ENCODE measurements at places on chromosomes 4 and X.

- no peak for DNase-seq
Observed at GRCh38 chr4:99382745-99383360, 30.3 kb upstream of the ADH1C start.

- DNase-seq, result no peak
Observed at GRCh38 chrX:96688789-96689188, 4.1 kb downstream of the DIAPH2 start.

GRCh38 chr4:10421344-10422055 is 35.7 kb downstream of the ZNF518B start:
- DNase-seq, result no peak

GRCh38 chr4:162485486-162485885 is 321.7 kb upstream of the FSTL5 start:
- no peak for DNase-seq

- no peak for DNase-seq
Observed at GRCh38 chrX:17459661-17460060, 84.7 kb downstream of the NHS start.

DNA sequence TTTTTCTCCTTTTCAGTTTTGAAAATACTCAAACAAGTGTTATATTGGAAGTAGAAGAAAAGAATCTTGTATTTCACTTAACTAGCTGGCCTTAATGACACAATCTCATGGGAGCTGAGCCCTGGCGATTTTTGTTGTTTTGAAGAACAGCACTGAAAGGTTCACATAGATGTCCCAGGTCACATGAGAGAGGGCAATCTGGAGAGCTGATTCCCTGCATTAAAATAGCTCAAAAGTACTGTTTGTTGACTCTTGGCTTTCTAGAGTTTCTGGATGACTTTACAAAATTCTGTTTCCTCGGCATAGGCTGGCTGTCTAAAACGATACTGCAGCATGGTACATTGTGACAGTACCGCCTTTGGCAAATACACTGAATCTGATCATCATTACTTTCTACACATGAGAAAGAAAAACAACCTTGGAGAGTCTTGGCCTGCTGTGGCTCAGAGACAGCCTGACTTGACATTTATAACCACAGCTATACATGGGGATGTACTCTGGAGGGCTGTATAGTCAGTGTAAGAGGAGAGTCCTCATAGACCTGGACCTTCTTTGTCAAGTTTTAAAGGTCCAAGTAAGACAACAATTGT is 119.8 kb upstream of the PDLIM3 start:
- no peak for DNase-seq

DNA sequence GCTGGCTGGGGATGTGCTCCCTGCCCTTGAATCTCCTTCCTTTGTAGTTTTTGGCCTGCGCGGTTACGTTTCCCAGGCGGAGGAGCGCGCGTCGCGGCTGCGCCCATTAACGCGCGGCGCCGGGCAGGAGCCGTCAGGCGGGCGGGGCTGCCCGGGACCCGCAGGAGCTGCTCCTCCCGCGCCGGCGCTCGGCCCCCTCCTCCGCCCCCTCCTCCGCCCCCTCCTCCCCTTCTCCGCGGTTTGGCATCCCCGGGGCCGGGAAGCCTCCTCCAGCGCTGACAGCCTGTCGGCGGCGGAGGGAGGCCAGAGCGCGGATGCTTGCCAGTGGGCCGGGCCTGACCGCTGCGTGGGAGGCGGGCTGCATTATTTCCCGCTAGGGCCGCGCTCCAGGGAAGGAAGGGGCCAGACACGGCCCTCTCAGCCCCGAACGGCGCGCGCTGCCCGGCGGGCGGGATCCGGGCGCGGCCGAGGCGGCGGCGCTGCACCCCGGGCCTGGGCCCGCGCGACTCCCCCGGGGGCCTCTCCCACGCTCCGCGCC is at the start of gene DCLK2:
Gene DCLK2 (plus strand): TSS at position 405 of the 538 bp plus-strand sequence. CDS start 583 bp downstream, outside the sequence.
- DNase-seq, result peak; percentile 35

DNA sequence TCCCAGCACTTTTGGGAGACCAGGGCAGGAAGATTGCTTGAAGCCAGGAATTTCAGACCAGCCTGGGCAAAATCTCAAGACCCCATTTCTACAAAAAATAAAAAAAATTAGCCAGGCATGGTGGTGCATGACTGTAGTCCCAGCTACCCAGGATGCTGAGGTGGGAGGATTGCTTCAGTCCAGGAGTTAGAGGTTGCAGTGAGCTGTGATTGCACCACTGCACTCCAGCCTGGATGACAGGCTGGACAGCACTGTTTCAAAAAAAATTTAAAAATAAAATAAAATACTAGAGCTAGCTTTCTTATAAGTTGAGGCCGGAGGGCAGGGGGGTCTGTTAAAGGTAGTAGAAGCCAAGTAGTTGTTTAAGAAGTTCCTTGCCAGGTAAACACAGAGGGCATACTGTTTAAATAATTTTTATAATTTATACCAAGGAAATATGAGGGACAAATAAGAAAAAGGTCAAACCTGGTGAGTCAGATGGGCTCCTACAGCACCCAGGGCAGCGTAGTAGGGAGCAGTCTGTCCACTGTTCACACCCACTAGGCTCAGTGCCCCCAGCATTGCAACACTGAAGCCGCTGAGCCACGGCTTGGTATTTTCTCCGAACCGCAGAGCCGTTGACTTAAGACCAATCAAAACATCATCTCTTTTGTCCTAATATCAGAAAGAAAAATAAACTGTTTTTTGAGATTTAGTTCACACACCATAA is 17.3 kb downstream of the COQ2 start:
- no peak for DNase-seq

DNA sequence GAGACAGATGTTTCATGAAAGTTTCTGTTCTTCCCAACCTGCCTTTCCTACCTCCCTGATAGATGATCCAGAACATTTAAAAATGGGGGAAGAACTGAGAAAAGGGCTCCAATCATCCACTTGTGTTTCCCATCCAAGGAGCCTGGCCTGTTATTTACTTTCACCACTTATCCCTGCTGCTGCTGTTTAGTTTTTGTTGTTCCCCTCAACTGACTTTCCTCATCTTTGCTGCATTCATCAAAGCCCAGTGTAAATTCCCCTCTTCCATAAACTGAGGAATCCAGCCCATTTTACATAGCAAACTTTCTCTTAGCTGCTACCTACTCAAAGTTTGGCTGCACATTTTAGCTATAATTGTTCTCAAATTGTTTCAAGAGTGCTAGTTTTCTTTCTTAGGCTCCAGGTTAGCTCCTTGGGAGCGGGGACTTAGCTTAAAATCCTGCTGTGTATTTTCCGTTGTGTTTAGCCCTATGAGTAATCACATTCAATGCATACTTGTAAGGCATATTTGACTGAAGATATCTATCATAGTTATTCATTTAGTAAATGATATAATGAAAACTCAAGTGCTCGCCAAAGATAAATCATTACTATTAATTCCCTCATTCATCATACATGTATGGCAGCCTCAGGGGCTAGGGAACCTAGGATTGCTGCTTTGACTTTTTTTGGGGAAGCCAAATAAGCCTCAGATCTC is 1.4 kb upstream of the PTPN13 start:
- DNase-seq, result no peak
